ENCODE measurements at places on chromosomes 12 and 14.

DNA sequence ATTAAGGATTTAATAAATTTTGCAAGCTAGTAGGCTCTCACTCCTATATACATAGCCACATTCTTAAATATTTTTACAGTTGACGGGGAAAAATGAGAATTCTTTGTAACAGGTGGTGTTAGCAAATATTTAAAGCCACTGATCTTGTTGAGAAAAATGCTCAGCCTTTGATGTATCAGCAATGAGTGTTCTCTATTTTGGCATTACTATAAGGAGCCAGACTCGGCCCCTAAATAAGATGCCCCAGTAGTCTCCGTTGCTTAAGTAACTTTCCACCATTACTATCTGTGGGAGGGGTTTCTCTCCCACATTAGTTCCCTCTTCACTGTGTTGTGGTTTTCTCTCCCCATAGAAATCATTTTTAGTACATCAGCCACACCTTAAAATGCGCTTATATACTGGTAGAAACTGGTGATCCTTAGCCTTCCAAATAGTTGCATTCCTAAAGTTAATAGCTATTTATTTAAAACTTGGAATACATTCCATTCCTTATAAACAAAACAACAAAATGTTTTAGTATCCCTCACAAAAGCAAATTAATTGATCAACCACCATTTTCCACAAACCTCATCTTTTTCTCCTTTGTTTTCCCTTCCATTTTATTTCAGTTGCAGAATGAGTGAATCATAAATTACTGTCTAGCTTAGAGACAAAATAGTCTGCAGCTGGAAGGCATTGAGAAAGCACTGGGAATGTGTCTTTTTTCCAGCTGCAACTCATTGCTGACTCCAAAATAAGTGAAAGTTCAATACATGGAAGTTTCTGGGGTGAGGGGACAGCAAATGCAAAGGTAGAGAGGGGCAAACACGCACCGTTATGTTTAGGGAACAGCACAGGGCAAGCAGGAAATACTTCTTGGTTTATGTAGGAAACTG is 84.7 kb upstream of the FERMT2 start:
- no peak for DNase-seq

DNA sequence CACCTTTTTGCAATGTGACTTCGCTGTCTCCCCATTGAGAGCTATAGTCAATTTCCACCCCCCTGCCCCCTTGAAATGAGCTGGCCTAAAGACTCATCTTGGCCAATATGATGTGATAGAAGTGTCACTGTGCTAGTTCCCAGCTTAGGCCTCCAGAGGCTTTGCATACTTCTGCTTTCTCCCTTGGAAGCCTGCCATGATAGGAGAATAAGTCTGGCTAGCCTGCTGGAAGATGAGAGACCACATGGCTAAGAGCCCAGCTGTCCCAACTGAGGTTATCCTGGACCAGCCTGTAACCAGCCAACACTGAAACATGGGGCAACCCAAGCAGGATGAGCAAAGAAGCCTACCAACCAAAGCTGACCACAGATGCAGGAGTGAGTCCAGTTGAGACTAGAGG is 196.9 kb downstream of the GRIN2B start:
- no peak for DNase-seq

- DNase-seq, result no peak
Measured at GRCh38 chr12:59055204-59055860, 135.0 kb upstream of the LRIG3 start.

GRCh38 chr12:113261847-113262470 is 40.7 kb downstream of the TPCN1 start:
- DNase-seq, result no peak

DNA sequence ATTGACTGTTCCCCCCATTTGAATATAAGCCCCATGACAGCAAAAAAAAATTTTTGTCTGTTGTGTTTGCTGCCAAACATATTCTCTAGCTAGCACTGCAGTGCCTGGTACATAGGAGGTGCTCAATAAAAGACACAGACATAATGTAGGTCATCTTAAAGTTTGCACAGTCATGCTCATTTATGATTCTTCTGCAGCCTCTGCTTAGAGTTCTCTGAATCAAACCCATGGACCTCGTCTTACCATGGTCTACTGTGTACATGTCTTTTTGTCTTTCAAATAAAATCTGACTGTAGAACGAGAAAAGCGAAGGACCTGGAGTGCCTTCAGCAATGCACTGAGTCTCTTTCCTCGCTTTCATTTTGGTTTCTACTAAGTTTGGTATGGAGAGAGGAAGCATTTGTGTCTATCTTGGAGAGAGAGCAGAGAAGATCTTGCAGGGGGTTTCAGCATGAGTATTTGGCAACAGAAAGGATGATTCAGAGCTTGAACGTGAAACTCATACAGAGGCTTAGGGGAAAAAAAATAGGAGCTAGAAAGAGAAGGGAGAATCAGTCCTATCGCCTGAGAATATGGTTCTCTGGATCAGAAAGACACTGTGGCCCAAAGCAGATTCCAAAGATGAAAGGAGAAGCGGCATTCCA is 38.8 kb upstream of the TMCC3 start:
- DNase-seq, result no peak

- no peak for DNase-seq
Measured at GRCh38 chr12:43669373-43669772, 89.2 kb downstream of the PUS7L start.

GRCh38 chr14:67276131-67276530 is 34.9 kb downstream of the PALS1 start:
- DNase-seq, result no peak

DNA sequence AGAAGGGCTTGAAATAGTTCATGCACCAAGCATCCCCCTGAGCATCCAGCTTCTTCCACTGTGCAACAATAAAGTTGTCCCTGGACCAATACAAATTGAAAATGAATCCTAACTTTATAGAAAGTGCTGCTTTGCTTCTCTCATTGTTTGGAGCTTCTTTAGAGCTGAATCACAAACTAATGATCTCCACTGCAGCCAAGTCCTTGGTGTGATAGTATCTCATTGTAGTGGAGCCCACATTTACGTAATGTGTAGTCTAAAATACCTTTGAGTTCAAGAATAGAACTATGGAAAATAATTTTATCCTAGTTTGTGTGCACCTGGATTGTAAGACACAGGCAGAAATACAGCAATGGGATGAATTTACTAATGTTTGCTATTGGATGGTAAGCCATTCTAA is 319.9 kb downstream of the EGLN3 start:
- DNase-seq, result no peak

- DNase-seq, result peak; percentile 88
Measured at GRCh38 chr12:104303538-104304151, at the start of gene EID3. TSS of gene EID3 (plus strand) at chr12:104303739. CDS start at chr12:104303935, 196 bp downstream.

GRCh38 chr12:12839873-12840579 is 26.9 kb downstream of the DDX47 start:
- no peak for DNase-seq

GRCh38 chr12:46266382-46266791 is 2.5 kb downstream of the SLC38A1 start:
- no peak for DNase-seq

- DNase-seq, result no peak
Measured at GRCh38 chr12:1972856-1973317, 31.4 kb downstream of the DCP1B start.

- no peak for DNase-seq
Measured at GRCh38 chr14:77306851-77307496, 13.7 kb downstream of the POMT2 start.

DNA sequence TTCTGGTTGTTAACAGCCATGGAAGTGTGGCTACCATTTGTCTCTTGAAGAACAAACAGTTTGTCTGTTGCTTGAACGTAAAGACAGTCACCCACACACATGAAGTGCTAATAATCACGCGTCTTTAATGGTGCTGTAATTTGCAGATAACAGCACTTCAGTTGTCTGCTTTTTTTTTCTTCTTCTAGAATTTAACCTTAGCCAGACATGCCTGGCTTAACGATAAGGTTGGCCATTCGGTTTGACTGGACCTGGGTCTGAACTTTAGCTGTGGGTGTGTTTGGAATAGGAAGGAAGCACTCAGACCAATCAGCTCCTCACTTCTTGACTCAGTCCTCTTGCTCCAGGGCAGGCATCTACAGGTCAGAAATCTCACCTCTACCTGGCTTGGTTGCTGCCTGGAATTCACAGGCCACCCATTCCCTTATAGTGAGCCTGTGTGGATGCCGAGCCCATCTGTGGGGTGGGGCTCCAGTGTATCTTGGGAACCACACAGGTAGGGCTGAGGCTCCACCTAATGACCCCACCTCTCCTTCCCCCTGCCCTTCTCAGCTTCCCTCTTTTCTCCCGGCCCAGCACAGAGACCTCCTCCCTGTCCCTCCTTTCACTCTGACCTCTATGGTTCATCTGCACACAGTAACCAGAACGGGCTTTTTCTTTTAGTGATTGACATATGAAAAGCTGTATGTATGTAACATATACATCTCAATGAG is 246.4 kb upstream of the PWP1 start:
- no peak for DNase-seq

DNA sequence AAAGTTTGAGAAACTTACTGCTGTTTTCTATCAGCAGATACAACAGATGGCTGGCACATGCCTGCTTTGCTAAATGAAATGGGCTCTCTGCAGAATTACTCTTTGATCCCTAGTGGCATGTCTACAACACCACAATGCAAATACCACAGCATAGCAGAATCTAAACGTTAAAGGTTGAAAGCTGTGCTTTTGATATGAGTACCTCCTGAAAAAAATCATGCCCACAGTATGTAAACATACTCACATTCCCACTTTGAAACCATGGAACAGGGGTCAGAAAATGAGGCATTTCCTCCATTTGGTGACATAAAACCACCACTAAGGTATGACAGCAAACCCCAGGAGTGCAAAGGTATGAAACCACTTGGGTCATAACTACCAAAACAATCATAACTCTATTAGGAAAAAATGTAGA is 7.5 kb downstream of the WIF1 start:
- no peak for DNase-seq

DNA sequence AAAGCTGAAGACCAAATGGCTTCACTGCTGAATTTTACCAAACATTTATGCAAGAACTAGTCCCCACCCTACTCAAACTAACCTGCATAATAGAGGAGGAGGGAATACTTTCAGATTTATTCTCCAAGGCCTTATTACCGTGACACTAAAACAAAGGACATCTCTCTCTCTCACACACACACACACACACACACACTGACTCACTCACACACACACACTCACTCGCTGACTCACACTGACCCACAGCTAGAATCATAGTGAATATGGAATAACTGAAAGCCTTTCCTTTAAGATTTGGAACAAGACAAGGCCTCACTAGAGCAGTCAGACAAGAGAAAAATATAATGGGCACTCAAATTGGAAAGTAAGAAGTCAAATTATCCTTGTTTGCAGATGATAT is 1014.1 kb downstream of the TMTC2 start:
- DNase-seq, result no peak

GRCh38 chr14:103552011-103552845 is 10.2 kb downstream of the BAG5 start:
- no peak for DNase-seq

DNA sequence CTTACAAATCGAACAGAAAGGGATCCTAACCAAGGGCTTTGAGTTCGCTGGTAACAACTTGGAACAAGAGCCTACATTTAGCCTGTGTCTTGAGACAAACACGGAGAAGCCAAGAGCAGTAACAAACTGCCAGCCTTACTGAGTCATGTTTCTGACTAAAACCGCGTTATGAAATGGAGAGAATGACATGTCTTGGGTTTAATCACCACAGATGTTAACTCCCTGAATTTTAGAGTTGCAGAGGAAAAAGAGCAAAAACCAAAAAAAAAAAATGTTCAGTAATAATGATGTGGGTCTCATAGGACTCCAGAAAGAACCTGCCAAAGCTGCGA is 1.0 kb downstream of the BLTP3B start:
- no peak for DNase-seq

DNA sequence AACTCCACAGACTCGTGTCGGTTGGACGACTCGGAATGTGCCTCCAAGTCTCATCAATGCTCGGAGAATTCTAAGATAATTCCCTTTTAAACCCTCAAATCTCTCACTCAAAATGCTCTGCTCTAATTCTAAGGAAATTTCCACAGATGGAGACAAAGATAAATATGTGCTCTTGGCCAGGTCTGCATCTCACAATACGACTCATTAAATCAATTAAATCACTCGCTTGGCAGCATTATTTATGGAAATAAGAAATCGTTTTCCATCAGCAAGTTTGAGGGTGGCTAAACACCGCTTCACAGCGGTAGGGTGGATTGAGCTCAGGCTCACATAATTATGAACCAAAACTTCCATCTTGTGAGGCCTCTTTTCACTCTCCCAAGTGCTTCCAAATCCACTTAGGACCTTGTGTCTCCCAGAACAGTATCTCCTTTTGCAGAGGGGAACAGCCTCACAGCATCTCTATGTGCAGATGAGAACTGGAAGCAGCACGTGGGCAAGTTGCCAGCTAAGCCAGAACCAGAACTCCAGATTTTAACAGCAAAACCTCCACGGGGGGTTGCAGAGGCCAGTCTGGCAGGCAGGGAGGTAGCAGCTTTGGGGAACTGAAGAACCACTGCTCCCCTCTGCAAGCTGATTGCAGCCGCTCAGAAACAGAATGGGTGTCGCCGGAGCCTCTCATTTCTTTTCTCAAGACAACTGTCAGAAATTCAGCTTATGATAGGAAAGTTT is 43.8 kb downstream of the RIMBP2 start:
- DNase-seq, result no peak

- DNase-seq, result no peak
Measured at GRCh38 chr12:13534242-13534641, 337.7 kb downstream of the EMP1 start.

DNA sequence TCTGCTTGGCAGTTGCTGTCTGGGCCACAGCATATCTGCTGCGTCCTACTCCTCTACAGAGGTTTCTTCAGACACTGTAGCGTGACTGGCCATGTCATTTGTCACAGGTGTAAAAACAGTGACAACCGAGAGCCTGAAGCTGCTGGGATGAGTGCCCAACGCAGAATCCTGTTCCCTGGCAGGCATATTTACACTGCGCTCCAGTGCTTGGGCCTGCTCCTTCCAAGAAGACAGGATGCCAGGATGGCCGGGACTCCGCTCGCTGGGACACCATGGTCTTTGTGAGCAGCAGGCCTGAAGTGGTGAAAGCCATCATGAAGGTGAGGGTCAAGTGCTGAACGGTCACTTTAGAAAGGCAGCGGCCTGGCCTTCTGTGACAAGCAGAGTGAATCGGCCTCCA is 171.4 kb downstream of the EMP1 start:
- DNase-seq, result no peak

DNA sequence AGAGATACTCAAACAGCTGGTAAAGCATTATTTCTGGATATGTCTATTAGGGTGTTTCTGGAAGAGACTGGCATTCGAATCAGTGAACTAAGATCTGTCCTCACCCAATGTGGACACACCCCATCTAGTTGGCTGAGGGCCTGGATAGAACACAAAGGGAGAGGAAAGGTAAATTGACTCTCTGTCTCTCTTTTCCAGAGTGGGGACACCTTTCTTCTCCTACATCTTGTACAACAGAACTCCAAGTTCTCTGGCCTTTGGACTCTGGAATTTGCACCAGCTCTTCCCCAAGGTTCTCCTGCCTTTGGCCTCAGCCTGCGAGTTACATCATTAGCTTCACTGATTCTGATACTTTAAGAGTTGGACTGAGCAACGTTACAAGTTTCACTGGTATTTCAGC is 1253.9 kb downstream of the SLC16A7 start:
- no peak for DNase-seq

- no peak for DNase-seq
Measured at GRCh38 chr14:92693998-92694795, 54.2 kb downstream of the LGMN start.

- no peak for DNase-seq
Measured at GRCh38 chr12:93550748-93551611, 21.5 kb upstream of the SOCS2 start.
